AG09319 (cell line): ENCODE measurements at places on chromosomes 1 and 21.

DNA sequence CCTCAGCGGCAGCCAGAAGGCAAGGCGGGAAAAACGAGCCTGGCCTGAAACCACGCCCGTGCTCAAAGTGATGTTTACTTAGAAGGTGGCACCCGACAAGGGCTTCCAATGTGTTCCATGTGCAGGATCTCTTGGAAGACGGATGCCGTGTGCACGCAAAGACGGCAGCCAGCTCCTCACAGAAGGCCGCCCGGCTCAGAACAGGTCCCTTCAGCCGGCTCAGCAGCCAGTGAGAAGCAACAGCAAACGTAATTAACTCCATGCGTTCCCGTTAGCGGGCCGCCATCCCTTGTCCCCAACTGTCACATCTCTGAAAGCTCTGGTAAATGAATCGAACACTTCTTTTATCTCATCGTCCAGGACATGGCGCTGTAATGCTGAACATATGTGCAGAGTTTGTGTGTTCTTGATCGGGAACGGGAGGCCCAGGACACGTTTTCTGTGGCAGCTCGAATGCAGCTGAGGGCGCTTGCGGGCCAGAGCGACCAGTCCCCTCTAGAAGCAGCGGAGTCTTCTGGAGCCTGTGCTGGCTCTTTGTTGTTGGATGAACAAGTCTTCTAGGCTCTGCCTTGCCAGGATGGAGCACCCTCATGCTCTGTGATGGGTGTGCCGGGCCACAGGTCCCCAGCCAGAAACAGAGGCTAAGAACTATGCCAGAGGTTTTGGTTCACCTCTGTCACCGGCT, 94.6 kb upstream of the ARHGEF16 start:
- DNase-seq: no peak

DNA sequence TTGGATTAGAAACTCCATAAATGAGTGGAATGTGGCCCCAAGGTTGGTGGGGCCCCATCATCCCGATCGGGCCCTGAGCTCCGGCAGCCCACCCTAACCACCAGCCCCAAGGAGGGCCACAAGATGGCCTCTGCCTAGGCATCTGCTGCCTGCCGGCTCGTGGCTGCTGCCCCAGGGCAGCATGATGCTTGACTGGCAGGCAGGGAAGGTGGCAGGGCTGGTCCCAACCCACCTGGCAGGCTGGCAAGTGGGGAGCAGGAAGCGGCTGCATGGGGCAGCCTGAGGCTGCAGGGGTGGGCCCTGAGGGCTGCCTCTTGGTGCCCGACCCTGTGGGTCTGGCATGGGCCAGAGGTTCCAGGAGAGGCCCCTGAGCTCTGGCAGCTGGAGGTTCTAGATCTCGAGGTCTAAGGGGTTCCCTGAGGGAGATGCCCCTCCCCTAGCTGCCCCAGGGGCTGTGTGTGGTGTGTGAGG, 760 bp upstream of the GJC2 start:
- no peak for DNase-seq

GRCh38 chr1:208500375-208500774, 256.2 kb upstream of the PLXNA2 start:
- no peak for DNase-seq

DNA sequence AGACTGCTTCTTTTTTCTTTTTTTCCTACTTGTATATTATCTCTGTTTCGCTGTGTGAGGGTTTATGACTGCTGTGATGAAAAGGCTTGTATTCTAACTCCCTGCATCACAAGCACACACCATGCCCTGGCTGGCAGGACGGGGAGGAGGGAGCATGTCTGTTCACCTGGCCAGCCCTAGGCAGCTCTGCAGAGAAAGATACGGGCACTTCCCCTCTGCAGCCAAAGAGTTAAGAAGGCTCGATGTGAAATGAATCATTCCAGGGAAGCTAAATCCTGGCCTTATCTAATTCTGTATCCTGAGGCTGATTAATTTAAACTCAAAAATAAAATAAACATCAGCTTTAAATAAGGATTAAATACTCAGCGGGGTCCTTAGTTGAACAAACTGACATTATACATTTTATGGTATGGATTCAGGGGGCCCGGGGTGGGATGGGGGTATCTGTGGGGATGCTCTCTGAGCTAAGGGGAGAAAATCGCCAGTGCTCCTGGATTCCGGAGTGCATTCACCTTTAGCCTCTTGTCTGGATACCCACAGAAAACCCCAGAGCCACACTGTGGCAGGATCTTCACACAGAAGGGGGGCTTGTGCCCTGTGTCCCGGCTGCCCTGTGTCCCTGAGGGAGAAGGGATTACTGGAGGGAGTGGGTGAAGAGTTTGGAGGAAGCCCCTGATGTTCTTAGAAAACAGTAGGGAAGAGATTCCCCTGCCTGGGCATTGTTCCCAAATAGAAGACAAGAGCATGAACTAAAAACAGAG, 321.5 kb downstream of the NPHP4 start:
- no peak for DNase-seq

DNA sequence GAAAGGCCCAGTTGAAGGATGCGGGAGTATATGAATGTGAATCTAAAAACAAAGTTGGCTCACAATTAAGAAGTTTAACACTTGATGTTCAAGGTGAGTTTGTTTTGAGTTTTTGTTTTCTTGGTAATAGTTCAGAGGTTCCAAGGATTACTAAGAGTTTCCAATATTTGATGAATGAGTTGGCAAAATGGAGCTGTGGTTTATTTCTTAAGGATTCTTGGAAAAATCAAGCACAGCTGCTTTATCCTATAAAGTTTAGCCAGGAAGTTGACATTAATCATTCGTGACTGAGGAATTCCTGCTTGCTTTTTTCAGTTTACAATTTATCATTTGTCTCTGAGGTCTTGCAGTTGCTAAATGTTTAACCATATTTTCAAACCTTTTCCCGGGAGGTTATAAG, 15.1 kb downstream of the VCAM1 start:
- peak; percentile 84 for DNase-seq

- no peak for DNase-seq
These were observed 352.5 kb upstream of the VAMP3 start for GRCh38 chr1:7418442-7419080.

- DNase-seq: no peak
These were observed 6.2 kb downstream of the SH2D5 start for GRCh38 chr1:20726118-20726911.
